NCI-H1930 (cell line): ENCODE measurements at places on chromosomes 3 and 15.

DNA sequence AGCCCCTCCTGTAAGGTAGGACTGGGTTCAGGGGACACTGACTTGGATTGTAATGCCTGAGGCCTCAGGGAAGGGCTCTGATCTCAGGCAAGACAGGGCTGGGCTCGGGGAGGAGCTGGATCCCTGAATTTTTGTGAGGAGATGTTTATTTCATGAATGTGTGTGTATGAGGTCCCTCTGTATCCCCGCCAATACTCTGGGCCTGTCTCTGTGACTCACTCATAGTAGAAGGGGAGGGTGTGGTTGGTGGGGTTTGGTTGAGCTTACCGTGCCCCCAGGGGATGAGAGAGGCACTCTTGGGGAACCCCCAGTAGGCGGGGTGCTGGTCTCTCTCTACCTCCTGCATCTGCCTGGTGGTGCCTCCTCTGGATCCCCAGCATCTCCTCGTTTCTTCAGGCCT, 28.1 kb downstream of the RPSA start:
- no peak for DNase-seq

GRCh38 chr3:27094721-27095120, 274.5 kb downstream of the NEK10 start:
- no peak for DNase-seq

DNA sequence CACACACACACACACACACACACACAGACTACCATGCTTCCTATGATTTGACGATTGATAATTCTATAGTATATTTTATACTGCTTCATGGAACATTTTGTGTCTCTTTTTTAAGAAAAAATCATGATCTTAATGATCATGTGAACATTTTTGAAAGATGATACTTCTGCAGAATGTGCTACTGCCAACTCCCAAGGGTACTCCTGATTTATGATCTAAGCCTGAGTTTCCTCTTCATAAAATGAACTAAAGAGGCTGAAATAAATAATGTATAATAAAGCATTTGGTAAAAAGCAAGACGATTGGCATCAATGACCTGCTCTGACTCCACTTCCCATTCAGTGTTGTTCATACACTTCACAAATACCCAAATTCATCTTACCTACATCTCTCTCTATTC, 333.8 kb upstream of the RBMS3 start:
- no peak for DNase-seq

- DNase-seq, result no peak
Measured at GRCh38 chr3:169153656-169154055, 509.9 kb downstream of the MECOM start.

DNA sequence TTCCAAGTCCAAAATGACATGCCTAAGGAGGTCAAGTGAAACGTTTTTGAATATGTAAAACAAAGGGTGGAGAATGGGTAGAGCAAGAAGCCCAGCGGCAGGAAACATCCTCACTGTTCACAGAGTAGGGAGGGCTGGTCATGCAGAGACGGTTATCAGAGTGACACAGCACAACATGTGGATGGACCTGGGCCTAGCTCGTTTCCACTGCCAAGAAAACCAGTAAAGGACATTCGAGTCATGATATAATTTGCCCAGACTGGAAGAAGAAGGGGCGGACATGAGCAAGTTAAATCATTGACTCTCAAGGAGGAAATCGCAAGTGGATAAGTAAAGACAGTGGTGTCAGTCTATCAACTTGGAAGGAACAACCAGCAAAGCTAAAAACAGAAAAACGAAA, 89.3 kb downstream of the LRIG1 start:
- no peak for DNase-seq

DNA sequence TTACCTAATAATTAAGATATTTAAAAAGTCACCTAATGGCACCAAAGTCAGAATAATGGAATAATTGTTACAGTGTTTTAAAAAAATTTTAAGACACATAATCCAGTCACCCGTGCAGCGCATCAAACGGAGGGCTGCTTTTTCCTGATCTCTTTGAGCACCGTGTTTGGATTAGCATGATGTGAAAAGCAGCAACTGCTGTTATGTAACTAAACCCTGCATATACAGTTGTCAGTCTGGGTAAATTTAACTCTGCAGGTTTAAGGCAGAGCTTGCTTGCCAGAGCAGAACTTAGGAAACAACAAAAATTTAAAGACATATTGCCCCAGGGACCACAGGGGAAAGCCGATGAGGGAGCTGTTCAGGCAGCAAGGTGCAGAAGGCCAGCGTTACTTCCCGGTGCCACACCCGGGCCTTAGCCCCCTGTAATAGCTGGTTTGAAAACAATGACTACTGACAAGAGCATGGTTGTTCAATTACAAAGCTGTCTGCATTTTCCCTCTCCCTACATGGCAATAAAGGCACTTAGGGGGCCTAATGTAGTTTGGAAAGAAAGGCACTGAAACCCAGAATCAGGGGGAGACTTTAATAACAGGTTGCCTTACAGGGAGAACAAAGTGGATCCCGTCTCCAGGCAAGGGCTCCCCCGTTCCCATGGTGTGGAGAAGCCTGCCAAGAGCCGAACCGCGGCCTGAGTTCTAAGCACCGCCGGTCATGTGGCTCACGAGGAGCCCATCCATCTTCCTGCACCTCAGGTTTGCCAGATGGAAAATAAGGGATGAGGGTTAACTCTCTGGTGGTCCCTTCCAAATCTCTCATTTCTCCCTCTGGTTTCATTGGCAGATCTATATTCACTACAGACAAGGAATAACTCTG, 32.2 kb downstream of the RORA start:
- no peak for DNase-seq

GRCh38 chr3:81426826-81427577, 334.4 kb downstream of the GBE1 start:
- no peak for DNase-seq

DNA sequence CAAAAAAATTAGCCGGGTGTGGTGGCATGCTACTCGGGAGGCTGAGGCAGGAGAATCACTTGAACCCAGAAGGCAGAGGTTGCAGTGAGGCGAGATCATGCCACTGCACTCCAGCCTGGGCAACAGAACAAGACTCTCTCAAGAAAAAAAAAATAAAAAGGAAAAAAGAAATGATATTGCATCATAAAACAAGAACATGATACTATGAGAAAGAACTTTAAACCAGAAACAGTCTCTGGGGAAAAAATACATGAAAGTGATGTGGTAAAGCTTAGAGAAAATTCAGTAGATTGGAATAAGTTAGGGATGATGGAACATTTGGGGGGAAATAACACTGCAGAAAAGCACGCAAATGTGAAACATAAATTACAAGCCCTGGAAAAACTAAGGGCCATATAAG, 54.7 kb downstream of the CRYGS start:
- DNase-seq, result no peak

- no peak for DNase-seq
Measured at GRCh38 chr15:64185146-64185911, 22.5 kb upstream of the PPIB start.

GRCh38 chr15:37206690-37207089, 106.3 kb upstream of the MEIS2 start:
- DNase-seq, result no peak

GRCh38 chr15:78139578-78139977, 8.3 kb upstream of the CIB2 start:
- DNase-seq, result no peak

- DNase-seq, result no peak
Measured at GRCh38 chr15:81534124-81534523, 160.1 kb upstream of the TMC3 start.

DNA sequence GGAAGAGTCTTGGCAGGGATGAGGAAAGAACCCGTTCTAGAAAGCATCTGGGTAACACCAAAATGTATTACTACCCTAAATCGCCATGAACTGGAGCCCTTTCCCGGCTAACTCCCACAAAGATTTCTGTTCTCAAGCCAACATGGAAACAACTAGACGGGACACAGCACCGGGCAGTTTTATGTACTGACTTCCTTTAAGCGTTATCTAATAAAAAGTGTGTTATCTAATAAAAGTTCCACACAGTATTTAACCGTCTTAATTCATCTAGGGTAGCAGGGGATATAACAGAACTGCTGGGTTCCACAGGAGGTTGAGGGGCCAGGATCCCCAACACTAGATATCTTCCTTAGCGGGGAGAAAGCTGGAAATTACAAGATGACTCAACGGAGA, 347 bp upstream of the C3orf62 start:
- DNase-seq, result no peak

GRCh38 chr3:117534138-117534537, 824.6 kb downstream of the TUSC7 start:
- DNase-seq, result no peak

- DNase-seq, result no peak
Measured at GRCh38 chr3:10692039-10692622, 123.9 kb upstream of the SLC6A11 start.

GRCh38 chr15:92438471-92438870, 44.8 kb downstream of the ST8SIA2 start:
- no peak for DNase-seq
